Psoas muscle (tissue), 8 donors: ENCODE measurements at places on chromosomes 5 and 9. TPM values are rescaled to one million over a fixed set of nuclear protein-coding genes. Genes with fewer than 3 reads are reported as not detected.
A peak's percentile ranks its signal among the peaks of the same experiment; 100 is the strongest.

- peak; percentile 62 for DNase-seq
These were observed 1.1 kb downstream of the NFIB start for GRCh38 chr9:14312719-14313377.

GRCh38 chr5:124701873-124702425 is 44.5 kb downstream of the ZNF608 start:
- no peak for DNase-seq

- DNase-seq = no peak
These were observed 416.1 kb upstream of the CTNND2 start for GRCh38 chr5:12320331-12320730.

The FCN1 gene
- 1.1 TPM for total RNA-seq

The ADAMTSL2 gene
- 5.4 TPM for total RNA-seq

DNA sequence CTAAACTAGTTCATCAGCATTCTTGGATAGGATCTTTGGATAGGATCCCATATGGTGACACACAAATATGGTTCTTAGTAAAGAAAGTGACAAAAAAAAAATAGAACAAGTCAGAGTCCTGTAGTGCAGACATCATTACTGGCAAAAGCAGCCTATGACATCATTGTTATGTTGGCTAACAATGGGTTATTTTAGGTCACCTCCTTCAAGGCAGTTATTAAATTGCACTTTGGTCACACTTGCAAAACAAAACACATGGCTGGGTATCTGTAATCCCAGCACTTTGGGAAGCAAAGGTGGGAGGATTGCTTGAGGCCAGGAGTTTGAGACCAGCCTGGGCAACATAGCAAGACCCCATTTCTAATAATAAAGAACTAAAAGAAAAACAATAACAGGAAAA is 185.9 kb downstream of the KIAA0825 start:
- DNase-seq = no peak

DNA sequence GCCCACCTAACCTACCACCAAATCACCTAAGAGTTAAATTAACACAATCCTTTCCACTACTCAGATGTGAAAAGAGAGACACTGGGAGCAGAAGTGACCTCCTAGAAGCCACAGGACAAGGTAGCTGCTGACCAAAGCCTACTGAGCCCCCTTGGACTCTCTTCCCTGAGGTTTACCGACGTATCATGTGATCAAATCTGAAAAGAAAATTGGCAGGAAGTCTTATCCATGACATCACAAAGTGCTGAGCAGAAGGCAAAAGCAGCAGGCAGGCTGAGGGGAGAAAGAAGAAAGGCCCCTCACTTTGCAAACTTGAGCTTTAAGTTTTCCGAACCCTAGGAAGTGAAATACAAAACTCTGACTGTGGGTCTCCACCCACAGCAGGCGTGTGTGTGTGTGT is 11.1 kb downstream of the PRELID2 start:
- no peak for DNase-seq

DNA sequence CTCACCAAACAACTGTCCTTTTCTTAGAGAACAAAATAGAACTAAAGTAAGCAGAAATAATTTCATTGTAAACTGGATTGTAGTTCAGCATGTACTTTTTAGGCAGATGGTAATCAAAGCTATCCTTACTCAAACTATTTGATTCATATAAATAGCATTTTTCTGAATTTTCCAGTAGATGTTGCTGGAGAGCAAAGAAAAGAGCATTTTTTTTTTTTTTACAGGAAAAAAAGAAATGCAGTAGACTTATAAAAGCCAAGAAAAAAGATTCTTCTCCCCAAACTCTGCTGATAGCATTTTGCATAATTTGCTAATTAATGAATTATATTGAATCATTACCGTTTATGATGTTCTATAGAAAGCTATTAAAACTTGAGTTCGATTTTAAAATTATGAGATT is 715.3 kb upstream of the WWC1 start:
- no peak for DNase-seq

The SNCAIP gene
- 0.27 TPM for total RNA-seq

- DNase-seq = no peak
These were observed 20.4 kb downstream of the GOLPH3 start for GRCh38 chr5:32153723-32154122.

- no peak for DNase-seq
These were observed 59.7 kb downstream of the GNA14 start for GRCh38 chr9:77588271-77588937.

The PCDHB5 gene
- total RNA-seq = 0.71 TPM

DNA sequence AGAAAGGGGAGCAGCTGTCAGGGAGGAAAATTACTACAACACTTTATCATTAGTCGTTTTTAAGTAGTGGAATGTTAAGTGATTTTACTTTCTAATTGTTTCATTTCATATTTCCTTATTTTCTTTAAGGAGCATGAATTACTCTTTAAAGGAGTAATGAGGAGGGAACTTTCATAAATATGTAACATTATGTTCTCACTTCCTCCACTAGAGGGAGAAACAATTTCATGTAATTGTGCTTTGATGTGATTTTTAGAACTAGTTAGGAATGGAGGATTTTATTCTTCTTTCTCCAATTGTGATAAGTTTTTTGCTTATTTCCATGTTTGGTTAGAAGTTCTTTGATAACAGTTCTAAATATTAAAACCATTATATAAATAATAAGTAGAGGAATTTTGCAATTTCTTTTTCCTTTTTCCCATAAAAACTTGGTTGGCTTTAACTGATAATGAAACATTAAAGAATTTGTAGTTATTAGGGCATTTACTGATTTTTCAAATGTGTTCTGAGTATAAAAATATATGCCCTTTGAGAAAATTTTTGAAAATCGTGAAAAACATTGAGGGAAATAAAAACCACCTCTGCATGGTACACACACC is 25.6 kb downstream of the CEP78 start:
- DNase-seq = no peak

GRCh38 chr9:96417661-96418082 is 498 bp downstream of the ZNF367 start:
- peak; percentile 56 for DNase-seq

DNA sequence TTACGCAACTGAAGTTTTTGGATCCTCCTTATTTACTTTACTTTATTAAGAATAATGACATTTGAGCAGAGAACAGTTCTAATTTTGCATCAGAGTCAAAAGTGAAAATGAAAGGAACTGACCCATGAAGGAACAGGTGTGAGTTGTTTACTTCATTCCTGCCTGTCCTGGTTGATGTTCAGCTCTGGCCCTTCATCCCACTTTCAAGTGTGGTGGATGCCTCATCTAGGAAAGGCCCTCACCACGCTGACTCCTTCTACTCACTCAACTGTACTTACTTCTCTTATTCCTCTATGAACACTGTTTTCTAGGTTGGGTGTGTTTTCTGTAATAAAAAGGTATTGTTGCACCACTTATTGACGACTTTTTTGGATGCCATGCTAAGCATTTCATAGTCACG is 61.8 kb upstream of the PLEKHG4B start:
- no peak for DNase-seq

GRCh38 chr5:4208996-4209395 is 613.4 kb downstream of the IRX1 start:
- DNase-seq = no peak

DNA sequence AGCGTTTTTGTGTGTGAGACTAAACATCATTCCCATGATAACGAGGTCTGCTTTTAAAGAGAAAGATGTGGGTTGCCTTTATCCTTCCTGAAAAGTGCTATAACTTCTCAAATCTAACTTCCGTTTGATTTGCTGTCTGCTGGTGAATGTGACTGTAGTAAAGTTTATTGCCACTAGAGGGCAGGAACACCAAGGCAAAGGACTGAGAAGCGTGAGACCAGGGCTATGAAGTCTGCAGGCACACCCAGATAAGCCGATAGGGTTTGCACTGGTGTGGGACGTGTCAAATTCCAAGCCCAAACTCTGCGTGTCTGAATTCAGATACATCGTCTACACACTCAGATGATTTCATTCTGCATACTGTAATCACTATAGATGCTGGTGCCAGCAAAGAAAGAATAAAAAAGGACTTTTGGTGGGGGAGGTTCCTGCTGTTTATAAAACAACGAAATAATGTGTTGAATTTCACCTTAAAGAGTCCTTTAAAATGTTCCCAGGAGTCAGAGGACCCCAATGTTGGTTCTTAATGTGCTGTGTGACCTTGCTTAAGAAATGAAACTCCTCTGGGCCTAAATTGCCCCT is 87.2 kb downstream of the PTTG1 start:
- no peak for DNase-seq

GRCh38 chr9:36102742-36103495 is 33.6 kb upstream of the GLIPR2 start:
- DNase-seq = peak; percentile 87

DNA sequence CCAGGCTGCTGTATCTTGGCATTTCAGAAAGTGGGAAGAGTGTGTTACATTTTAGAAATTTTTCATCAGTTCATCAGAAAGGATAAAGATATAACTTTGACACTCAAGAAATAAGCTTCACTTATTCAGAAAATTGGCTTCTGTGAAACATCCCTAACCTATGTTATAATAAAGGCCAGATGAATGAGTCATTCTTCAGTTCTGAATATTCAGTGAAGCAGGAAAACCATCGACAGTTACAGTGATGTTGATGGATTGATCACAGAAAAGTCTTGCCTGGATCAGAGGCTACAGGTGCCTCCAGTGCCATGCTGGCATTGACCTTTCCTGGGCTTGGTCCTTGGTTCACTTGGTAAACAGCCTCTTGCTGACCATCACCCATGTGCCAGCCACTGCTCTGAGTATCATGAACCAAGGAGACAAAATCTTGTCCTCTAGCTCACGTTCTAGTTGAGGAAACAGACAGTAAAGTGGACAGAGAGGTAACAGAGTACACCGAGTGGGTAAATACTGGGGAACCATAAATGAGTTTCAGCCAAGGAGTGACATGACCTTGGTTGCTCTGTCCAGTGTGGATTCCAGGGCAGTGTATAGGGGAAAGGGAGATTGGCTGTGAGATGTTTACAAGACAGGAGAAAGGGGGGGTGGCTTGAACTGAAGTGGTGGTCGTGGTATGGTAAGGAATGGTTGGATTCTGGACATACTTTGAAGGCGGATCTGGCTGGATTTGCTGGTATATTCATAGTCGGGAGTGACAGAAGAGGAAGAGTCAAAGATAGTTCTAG is 98.6 kb downstream of the AMBP start:
- no peak for DNase-seq

- no peak for DNase-seq
These were observed 176.4 kb upstream of the PITX1 start for GRCh38 chr5:135210286-135211055.

The ACOT12 gene
- not detected for total RNA-seq

- DNase-seq = no peak
These were observed 69.3 kb downstream of the MLLT3 start for GRCh38 chr9:20552874-20553557.

The INIP gene
- 8.1 TPM for total RNA-seq

DNA sequence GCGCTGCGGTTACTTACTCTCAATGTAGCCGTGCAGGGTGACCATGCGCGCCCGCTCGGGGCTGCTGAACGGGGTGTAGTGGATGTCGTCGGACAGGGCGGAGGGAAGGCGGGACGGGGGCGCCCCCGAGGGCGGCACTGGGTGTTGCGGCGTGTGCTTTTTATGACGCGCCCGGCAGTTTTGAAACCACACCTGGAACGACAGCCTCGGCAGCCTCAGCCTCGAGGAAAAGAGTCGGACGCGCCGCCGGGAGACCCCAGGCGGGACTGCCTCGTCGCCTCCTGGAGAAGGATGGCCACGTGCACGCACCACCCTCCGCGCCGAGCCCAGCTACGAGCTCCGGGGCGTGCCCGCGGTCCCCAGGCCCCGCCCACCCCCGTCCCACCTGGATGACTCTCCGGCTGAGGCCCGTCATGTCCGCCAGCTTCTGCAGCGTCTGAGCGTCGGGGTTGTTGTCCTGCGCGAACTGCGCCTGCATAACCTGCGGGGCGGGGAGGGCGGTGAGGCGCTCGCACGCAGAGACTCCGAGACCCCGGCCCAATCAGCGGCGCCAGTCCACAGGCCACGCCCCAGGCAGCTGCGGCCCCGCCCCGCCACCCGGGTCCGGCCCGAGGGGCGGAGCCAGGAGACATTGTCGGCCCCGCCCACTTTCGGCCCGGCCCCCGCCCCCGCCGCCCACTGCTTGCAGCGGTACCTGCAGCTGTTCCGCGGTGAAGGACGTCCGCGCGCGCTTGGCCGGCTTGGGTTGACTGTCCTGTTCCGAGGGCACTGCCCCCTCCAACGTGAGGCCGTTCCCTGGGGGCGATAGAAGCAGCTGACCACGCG is 15.0 kb downstream of the LHX6 start:
- peak; percentile 44 for DNase-seq

- no peak for DNase-seq
These were observed 33.5 kb downstream of the CARTPT start for GRCh38 chr5:71752441-71753190.

The ZNF608 gene
- total RNA-seq = 9.0 TPM

DNA sequence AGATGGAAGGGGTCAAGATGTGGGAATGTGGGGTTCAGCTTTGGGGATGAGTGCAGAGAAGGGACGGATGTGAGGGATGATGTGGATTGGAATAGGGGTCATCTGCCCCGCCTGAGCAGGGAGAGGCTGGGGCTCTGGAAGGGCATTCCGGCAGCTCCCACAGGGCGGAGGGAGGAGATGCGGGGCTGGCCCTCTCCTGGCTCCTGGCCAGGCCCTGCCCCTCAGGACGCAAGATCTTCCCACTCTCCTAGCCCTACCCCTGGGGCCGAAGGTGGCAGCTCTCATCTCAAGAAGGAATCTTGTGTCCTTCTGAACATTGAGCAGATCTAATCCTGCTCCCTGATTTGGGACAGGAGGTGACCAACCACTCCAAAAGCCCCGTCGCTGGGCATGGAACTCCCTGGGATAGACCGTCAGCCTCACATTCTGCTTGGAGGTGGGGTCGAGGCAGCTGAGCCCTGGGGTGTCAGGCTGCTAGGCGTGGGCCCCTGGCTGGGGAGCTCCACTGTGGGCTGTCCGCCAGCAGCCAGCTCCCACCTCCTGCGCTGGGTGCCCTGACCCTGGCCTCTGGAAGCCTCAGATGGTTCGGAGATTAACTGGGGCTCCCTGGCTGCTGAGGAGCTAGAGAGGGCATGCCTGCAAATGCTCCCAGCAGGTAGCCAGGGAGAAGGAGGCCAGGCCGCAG is 125.2 kb downstream of the ZNF354C start:
- DNase-seq = peak; percentile 35

The DTWD2 gene
- total RNA-seq = 7.7 TPM

The MELK gene
- 0.17 TPM for total RNA-seq

DNA sequence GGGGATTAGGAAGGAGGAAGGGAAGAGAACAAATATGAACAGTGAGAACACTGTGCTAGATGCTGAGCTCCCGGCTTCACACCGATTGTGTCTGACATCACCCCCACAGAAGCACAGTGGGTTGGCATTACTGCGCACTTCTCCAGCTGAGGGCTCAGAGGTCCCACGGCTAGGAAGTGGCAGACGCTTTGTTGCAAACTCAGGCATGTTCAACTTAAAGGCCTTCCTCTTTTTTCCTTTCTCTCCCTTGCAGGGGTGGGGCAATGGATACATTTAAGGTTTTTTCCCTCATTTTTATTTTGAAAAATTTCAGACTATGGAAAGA is 15.5 kb upstream of the SHB start:
- no peak for DNase-seq

GRCh38 chr9:32394381-32395049 is 10.1 kb downstream of the ACO1 start:
- DNase-seq = no peak

DNA sequence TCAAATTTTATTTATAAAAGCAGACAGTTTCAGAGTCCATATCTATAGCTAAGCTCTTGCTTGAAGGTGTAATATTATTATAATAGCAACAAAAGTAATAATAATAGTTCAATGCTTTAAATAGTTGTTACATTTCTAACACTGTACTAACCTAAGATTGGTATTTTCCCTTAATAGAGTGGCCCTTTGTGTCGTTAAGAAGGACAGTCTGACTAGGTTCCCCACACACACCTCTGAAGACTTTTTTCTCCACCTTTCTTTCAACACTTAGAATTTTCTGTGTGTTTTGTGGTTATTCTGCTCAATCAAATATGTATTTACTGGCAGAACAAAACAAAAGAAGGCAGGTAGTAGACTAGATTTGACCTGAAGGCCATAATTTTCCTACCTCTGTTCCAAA is 223.2 kb upstream of the ACO1 start:
- no peak for DNase-seq
